Endodermal cell (in vitro differentiated cells): ENCODE measurements at places on chromosomes 1 and 21.

DNA sequence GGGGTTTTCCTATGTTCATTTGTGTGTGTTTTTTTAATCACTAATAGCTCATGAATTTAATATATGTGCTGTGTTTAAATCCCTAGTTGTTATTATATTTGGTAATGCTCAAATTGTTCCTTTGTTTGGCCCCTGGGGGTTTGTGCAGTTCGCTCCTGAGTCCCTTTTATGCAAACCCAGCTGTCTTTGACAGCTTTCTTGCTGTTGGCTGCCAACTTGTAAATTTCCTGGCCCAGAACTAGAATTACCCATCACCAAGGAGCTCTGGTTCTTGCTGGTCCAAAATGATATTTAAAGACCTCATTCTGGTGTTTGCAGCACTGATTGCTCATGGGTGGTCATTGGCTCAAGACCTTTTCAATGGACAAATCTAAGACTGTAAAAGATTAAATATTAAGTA is 39.6 kb upstream of the PGBD5 start:
- DNase-seq, result no peak

DNA sequence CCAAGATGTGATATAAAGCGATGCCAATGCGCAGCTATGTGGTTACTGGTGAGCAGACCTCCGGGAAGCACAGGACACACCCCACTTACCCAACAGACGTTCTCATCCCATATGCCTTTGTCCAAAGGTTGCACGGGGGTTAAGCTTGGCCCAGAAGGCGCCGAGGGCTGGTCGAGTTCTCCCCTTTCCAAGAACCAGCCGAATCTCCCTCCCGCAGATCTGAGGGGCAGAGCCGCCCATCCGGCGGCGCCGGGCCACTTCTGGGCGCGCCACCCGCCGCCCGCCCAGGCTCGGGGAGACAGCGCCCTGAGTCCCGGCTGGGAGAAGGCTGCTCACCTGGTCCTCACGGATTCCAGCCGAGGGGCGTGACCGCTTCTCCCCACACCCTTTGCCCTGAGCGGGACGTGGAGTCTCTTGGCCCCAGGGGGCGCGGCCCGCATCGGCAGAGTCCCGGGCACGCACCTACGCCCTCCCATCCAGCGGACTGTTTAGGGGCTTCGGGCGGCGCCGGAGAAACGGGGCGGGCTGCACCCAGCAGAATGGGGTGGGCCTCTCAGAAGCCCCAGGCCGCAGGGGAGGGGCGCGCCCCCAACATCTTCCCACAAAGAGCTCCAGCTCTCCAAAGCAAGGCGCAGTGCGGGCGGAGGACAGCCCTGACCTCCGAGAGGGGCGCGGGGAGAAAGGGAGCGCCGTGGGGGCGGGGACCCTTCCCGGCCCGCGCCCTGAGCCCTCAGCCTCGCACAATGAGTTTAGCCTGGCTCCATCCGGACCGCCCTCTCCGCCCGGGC is 615 bp downstream of the GPR161 start:
- peak; percentile 80 for DNase-seq

GRCh38 chr1:9853249-9853595 is 29.5 kb upstream of the CLSTN1 start:
- no peak for DNase-seq

DNA sequence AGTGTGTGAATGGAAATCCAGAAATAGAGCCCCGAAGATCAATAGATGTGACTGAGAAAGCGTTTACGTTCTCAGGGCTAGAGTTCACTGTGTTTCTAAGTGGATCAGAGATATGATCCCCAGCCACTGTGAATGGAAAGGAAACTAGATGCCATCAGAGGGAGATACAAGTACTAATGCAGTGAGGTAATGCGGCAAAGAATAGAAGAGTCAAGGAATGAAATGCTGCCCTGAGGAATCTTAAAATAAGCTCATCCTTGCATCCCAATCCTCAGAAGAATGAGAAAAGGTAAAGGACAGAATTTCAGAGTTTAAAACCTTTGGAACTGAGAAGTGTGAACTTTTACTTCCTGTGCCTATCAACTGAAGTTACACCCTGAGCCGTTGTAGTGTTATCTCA is 165.5 kb upstream of the ESRRG start:
- DNase-seq, result no peak

DNA sequence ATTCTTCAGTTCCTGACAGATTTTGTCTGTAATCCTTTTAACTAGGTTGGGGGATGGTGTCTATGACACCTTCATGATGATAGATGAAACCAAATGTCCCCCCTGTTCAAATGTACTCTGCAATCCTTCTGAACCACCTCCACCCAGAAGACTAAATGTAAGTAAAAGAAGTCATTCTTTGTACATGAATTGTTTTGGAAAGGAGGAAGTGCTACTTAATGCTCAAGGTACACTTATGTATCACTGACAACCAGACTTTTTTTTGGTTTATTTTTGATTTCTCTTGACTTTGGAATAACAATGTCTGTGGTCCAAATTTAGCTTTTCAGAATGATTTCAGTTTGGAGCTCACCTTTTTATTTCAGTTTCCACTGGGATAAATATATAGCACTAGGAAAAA is 2.3 kb downstream of the DYRK3 start:
- no peak for DNase-seq

DNA sequence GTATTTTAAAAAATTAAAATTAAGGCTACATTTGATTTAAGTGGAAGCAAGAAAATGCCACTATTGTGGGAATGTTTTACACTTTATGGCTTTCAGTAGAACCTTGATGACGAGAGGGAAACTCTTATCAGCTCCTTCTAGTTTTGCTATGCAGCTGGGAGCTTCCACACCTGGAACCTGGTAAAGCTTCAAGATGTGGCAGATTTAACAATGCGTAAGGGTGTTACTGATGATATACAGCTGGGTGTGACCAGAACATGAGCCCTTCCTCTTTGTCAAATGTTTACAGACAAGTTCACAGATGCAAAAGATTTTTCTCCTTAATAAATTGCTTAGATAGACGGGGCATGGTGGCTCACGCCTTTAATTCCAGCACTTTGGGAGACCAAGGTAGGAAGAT is 20.3 kb downstream of the TTC13 start:
- no peak for DNase-seq

DNA sequence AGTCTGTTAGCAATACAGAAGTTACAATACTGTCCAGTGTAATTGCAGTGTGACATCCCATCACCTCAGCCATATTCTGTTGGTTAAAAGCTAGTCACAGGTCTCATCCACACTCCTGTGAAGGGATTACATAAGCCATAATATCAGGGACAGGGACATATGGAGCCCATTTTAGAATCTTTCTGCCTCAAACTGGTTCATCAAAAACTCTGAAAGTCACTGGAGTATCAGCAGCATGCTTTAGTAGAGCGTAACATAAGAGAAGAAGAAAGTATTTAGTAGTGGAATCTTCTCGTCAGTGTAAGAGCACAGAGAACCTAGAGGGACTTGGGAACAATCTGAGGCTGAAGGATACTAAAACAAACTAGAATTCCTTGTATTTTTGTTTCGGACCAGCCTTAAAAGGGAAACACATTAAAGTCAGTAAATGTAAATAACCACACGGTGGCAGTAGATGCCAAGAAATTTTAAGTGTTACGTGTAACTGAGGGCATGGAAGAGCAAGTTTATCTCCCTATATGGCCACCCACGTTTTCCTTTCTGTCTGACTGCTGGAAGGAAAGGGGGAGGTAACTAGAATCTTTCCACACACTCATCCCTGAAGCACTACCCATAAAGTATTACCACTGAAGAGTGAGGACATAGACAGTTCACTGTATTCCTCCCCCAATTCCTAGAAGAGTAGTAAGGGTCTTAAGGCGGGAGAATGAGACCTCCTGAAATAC is 41.6 kb upstream of the AGL start:
- peak; percentile 63 for DNase-seq

- peak; percentile 59 for DNase-seq
Measured at GRCh38 chr1:216140730-216141524, 282.3 kb downstream of the USH2A start.

DNA sequence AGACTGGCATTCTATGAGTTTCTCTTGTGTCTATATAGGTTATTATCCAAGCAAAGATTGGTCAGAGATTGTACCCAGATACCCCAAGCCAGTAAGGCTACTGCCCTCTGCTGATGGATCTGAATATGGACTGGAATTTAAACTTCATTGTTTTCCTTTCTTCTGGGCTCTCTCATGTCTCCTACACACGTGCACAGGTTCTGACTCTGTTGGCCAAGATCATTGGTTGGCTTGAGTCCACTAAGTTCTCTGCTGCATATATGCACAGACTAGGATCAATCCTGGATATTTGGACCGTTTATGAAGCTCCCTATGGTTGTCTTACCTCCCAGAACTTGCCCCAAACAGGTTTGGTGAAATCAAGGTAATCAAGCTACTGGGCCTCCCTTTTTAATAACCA is 69.7 kb downstream of the CC2D1B start:
- peak; percentile 49 for DNase-seq

DNA sequence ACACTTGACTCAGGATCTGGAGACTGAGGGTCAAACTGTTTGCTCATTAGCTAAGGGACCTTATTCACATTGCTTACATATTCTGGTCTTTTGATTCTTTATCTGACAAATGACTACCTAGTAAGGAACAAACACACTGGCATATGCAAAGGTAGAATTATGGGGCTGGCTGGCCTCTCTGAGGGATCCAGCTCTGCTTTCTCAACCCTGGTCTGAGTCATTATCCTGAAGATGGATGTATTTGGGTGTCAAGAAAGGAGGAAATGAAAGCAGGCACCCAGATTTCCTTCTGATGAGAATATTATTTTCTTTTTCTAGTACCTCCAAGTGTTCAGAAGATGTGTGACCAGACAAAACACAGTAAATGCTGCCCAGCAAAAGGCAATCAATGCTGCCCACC is 6.0 kb downstream of the SMCP start:
- no peak for DNase-seq

GRCh38 chr1:1072849-1073742 is 1.0 kb downstream of the RNF223 start:
- no peak for DNase-seq

GRCh38 chr1:203476216-203476814 is 709 bp downstream of the PRELP start:
- DNase-seq, result no peak

- DNase-seq, result no peak
Measured at GRCh38 chr1:214164173-214164572, 116.8 kb upstream of the SMYD2 start.

GRCh38 chr1:206560007-206560716 is 52.1 kb downstream of the EIF2D start:
- no peak for DNase-seq

DNA sequence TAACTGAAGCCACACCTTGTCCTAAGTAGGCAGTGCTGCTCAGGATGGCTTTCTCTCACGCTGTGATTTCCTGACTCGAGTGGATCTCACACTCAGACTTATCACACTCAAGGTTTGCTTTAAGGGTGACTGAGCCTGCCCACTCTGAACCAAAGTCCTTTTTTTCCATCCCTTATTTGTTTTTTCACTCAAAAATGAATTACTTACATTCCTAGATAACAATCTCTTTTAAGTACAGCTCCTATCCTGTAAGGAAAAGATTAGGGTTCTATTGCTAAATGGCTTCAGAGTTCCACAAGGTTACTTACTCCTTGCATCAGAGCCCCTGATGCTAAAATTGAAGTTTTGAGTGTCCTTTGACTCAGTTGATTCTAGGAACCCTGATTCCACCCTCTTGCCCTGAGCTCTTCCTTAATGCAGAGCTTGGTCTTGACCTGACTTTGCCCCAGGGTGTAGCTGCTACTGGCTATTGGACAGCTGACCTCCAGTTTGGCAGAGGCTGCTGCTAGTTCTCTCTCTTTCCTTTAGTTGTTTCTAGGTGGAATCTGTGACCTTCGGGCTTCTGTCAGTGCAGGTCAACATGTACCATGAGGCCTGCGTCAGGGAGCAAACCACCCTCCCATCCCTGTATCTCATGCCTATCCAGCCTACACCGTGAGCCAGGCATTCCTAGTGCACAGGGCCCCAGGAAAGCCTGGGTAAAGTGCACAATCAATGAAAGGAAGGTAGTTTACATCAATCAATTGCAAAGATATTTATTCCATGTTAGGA is 80.1 kb upstream of the CD55 start:
- peak; percentile 53 for DNase-seq

DNA sequence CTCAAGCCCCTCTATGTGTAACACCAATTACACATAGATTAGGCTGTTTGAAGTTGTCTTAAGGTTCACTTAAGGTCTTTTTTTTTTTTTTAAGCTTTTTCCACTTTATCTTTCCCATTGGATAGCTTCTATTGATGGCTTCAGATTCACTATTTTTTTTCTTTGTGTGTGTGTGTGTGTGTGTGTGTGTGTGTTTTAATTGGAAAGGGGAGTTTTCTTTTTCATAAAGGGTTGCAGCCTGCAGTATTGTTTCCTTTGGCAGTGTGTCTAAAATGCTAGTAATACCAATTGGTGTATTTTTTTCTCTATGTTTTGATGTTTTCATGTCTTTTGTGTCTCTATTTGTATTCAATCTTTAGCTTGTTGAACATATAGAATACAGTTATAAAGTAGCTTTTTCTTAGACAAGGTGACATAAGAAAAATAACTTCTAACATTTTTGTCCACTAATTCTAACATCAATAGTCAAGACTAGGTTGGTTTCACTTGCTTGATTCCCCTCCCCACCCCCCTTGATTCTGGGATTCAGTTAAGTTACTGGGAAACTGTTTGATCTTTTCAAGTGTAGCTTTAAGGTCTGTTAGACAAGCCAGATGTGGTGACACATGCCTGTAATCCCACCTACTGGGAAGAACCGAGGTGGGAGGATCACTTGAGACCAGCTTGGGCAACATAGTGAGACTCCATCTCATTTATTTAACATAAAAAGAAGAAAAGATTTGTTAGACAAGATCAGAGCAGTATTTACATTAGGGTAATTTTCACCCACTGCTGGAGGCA is 21.4 kb downstream of the PRRC2C start:
- peak; percentile 66 for DNase-seq

- peak; percentile 12 for DNase-seq
Measured at GRCh38 chr21:45048968-45049367, 25.4 kb upstream of the ADARB1 start.

- DNase-seq, result no peak
Measured at GRCh38 chr1:208538587-208538986, 294.4 kb upstream of the PLXNA2 start.

GRCh38 chr1:24748191-24749121 is 3.2 kb downstream of the CLIC4 start:
- peak; percentile 31 for DNase-seq

GRCh38 chr1:179190861-179191260 is 38.6 kb downstream of the ABL2 start:
- DNase-seq, result no peak

DNA sequence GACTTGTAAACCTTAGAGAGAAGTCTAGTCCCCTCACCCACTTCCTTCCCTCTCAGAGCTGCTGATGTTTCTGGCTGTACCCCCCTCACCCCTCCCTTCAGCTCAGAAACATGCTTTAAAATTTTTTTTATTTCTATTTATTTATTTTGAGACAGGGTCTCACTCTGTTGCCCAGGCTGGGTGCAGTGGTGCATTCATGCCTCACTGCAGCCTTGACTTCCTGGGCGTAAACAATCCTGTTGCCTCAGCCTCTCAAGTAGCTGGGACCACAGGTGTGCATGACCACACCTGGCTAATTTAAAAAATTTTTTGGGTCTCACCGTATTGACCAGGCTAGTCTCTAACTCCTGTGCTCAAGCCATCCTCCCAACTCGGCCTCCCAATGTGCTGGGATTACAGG is 2.9 kb upstream of the WNT2B start:
- DNase-seq, result no peak

- DNase-seq, result no peak
Measured at GRCh38 chr1:112703706-112704105, 3.2 kb downstream of the RHOC start.

GRCh38 chr1:181936269-181936668 is 125.2 kb downstream of the ZNF648 start:
- DNase-seq, result no peak

GRCh38 chr1:194903524-194903923 is 1704.7 kb downstream of the KCNT2 start:
- no peak for DNase-seq
